ENCODE measurements at places on chromosomes 7 and 10.

DNA sequence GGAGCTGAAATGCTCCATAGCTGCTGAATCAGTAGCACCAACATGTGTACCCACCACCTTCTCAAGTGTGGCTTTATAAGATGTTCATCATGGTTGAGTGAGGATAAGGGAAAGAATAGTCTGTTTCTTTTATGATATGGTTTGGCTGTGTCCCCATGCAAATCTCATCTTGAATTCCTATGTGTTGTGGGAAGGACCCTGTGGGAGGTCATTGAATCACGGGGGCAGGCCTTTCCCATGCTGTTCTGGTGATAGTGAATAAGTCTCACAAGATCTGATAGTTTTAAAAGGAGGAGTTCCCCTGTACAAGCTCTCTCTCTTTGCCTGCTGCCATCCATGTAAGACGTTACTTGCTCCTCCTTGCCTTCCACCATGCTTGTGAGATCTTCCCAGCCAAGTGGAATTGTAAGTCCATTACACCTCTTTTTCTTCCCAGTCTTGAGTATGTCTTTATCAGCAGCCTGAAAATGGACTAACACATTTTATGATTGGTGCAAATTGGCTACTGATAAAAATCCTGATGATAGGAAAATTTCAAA, 799.9 kb downstream of the TNS3 start:
- DNase-seq, result no peak

DNA sequence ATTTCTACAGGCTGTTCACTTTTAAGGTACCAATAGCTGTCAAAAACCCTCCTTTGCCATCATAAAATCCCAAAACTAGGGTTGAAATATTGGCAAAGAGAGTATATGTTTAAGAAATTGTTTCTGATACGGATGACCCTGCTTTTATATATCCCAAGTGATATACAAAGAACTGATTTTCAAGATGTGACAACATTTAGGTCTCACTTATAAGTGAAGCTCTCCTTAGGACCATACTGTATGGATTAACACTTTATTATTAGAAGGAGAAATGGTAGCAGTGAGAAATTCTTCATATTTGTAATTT, 11.0 kb upstream of the CRPPA start:
- no peak for DNase-seq

GRCh38 chr7:66296557-66296956, 91.4 kb downstream of the TPST1 start:
- DNase-seq, result no peak

GRCh38 chr7:127943541-127944521, 87.4 kb downstream of the LRRC4 start:
- no peak for DNase-seq

- DNase-seq, result no peak
Measured at GRCh38 chr7:2507917-2508306, 11.7 kb upstream of the LFNG start.

Data from effector memory CD8-positive, alpha-beta T cell (primary cell).